ENCODE measurements at places on chromosomes 3 and 15.

DNA sequence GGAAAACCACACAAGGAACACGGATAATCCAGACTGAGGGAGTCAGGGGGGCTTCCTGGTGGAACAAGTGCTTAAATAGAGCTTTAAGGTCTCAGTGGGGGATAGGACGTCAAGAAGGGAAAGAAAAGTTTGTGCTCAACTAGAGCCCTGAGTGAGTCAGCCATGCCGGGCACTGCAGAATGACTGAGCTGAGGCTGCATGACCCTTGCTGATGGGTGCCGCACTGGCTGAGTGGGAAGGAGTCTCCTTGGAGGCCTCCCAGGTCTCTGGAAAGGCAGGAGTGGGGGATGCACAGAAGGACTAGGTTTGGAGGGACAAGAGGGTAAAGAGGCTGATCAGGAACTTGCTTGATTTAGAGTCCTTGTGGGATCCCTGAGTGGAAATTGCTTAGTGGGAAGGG lies 150.3 kb downstream of the RPLP1 start:
- no peak for DNase-seq

DNA sequence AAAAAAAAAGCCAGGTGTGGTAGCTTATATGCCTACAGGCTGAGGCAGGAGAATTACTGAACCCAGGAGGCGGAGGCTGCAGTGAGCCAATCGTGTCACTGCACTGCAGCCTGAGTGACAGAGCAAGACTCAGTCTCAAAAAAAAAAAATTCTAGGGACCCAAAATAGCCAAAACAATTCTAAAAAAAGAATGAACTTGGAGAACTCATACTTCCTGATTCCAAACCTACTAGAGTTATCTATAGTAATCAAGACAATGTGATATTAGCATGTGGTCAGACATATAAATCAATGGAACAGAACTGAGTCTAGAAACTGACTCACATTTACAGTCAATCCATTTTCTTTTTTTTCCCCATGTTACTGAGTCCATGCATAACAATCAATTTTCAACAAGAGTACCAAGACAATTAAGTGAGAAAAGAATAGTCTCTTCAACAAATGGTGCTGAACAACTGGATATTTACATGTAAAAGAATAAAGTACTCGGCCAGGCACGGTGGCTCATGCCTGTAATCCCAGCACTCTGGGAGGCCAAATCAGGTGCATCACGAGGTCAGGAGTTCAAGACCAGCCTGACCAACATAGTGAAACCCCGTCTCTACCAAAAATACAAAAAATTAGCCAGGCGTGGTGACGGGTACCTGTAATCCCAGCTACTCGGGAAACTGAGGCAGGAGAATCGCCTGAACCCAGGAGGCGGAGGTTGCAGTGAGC lies 11.9 kb downstream of the PRKAR2A start:
- no peak for DNase-seq

GRCh38 chr3:5194801-5195509 lies 7.4 kb downstream of the EDEM1 start:
- peak; percentile 57 for DNase-seq

GRCh38 chr15:65254356-65254755 lies 32.3 kb downstream of the PARP16 start:
- no peak for DNase-seq

DNA sequence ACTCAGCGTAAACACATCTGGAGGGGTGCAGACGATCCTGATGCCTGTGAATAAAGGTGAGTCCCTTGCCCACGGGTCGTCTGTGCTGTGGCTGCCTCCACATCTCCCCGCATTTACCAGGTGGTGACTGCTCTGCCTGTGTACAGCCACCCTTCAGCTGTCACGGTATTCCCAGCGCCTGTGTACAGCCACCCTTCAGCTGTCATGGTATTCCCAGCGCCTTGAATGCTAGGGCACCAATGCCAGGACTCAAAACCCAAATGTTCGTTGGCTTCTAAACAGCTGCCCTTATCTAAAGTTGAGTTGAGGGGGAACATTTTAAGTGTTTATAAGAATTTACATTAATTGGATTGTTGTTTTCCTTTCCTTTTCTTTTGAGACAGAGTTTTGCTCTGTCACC lies 27.4 kb downstream of the MAP6D1 start:
- DNase-seq = no peak

GRCh38 chr3:55634345-55634744 lies 147.2 kb upstream of the WNT5A start:
- DNase-seq = no peak

DNA sequence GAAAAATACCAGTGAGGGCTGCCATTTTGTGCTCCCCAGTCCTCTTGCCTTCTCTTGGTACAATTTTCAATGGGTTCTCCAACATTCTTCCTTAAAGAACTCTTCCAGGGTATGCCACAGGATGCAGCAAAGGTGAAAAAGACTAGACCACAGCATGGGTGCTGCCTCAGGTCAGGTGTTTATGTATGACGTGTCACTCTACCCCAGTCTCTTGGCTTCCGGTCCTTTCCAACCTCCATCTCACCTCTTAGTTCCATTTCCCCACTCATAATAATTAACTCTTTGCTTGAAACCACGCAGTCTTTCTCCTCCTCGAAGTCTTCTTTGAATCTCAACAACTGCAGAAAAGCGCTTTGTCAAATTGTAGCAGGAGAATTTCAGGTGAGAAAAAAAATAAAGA lies 104.7 kb upstream of the TBC1D5 start:
- DNase-seq = no peak

DNA sequence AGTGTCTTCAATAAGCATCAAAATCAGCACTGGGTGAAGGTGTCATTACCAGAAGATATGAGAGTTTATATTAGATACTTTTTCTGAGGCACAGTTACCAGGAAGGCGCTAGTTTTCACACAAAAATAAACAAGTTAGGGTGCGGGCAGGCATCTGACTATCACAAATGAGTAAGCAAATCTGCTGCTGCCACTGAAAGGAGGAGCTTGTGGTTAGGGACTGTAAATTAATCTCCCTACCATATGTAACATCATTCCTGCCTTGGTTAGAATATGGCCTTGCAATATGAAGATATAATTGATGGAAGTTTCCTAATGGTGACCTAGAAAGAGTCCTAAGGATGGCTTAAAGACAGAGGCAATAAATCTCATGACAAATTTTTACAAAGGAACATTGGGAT lies 19.5 kb upstream of the EID1 start:
- DNase-seq = no peak

DNA sequence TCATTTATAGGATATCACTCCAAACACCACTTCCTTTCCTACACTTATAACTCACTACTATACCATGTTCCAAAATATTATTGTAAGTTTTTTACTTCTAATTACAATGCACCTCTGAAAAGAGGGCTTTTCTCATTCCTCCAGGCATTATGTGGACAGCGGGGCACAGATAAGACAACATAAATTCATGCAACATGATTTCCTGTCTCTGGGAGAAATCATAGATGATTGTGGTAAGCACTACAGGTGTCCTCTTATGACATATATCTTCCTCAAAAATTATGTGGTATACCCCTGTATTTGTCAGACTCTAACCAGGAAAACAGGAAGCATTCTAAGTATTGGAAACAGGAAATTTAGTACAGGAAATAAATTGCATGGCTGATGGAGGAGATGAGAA lies 45.7 kb upstream of the INO80 start:
- DNase-seq = no peak

DNA sequence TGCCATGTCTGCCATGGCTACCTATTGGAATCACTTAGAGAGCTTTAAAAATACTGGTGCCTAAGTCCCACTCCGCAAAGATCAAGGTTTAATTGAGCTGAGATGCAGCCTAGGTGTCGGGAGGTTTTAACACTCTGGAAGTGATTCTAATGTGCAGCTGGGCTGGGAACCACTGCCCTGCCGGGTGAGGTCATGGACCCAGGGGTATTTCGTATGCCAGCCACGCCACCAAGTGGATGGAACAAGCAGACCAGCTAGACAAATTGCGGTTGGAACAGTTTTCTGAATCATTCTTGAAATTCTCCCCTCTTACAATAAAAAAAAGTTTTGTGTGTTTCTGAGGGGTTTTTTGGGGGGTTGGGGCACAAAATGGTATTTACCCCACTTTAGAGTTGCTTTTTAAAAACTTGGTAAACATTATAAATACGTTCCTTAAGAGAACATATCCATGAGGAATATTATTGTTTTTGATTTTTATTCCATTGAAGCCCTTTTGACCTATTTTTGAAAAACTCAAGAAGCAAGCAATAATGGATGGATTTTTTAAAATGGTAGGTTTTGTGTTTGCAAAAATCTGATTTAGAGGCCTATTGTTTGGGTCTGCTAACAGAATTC lies 66.2 kb upstream of the CSTA start:
- peak; percentile 11 for DNase-seq

Data from HFF-Myc (cell line).